ENCODE measurements at places on chromosomes 11 and 22.

- no peak for DNase-seq
Observed at GRCh38 chr11:32893093-32893342, 407 bp downstream of the QSER1 start.

DNA sequence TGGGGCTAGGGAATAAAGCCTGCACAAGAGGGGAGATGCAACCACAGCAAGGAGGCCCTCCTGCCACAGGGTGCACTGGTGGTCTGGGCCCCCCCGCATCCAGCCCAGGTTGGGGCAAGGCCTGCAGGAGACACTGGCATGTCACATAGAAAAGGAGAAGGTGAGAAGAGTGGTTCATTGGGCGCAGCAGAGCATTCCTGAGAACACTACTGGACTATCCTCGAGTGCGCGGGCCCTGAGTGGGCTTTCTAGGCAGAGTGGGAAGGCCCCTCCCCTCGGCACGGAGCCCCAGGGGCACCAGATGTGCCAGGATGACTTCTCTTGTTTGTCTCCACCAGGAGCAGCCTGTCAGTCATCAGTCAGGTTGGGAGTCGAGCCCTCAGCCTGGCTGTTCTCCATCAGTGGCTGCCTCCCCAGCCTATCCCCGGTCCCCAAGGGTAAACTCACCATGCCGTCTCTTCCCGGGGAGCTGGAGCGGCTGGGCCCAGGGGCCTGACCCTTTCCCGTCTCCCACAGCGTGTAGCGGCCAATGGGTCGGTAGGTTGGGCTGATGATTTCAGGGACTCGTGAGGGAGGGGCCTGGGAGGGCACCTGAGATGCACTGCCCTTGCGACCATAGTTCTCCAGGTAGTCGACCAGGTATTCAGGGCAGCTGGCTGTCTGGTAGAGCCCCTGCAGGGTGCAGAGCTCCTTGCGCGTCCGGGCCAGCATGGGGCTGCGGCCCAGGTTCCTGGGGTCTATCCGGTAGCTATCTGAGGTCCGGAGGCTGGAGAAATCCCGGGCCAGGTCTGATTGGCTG, 9.0 kb downstream of the USP2 start:
- no peak for DNase-seq

DNA sequence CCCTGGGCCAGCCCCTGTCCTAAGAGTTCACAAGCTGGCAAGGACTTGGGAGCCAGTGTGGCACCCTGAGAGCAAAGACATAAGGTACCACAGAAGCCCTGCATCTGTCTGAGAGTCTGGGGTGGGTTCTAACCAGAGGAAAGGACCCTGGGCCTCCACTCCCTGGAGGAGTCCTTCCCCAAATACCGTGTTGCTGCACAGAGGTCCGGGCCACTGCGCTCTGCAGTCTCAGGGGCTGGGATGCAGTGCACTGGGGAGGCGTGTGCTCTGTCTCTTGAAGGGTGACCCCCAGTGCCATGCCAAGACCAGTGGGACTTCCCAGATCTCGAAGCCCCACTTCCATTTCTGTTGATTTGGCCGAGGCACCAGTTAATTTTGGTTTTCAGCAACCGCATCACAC, 4.3 kb upstream of the SH3BP1 start:
- DNase-seq: no peak

DNA sequence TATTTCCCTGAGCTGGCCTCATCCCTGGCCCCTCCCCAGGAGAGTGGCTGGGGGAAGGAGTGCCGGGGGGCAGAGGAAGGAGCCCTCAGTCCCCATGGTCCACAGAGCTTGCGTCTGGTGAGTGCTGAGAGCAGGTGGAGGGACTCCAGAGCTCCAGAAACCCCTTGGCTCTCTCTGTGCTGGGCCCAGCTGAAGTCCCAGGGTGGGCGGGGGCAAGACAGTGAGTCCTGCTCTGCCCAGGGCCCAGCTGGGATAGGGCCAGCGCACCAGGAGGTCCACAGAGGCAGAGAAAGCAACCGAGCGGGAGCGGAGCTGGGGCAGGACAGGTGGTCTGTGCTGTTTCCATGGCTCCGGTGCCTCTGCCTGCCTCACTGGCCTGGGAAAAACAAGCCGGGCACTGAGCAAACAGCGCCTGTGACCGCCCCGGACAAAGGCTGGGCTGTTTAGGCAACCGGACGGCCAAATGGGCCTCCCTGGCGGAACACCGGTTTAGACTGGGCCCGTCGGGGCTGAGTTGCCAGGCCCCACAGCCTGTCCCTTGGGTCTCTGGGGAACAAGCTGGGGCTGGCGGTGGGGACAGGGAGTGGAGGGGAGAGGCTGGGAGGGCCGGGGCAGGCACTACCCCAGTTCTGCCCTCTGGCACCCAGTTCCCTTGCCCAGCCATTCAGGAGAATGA, 34.1 kb upstream of the WNT7B start:
- DNase-seq: peak; percentile 9

DNA sequence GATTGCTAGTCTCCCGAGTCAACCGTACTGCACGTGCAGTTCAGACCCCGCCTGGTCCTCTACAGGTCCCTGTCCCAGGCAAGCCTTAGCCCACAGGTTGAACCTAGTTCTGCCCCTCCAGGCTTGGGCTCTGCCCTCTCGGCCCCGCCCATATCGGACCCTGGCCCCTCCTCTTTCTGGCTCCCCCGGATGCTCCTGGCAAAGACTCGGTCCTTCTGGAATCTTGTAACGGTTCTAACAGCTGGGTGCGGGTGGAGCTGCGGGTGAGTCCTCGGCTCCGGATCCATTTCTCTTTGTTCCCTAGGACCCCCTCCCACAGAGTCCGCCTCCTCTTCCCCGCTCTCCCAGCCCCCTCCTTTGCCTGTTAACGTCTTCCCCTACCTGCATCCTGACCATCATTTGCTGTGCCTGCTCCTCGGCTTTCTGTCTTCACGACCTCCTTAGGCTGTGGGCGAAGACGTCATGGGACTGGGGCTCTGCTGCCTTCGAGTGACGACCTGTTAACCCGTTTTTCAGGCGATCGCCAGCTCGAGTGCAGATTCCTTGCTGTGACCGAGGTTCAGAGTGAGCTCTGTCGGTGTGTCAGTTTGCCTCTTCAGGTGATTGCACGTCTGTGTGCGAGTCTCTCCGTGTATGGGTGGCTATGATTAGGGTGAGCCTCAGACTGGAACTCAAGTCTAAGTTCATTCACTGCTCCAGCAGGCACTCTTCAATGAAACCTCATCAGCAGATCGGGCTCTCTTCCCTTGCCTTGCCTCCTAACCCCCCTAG, at the start of gene DNHD1:
TSS of gene DNHD1 (plus strand) at position 212 of the 771 bp plus-strand sequence. CDS start 936 bp downstream, outside the sequence.
- DNase-seq: no peak

DNA sequence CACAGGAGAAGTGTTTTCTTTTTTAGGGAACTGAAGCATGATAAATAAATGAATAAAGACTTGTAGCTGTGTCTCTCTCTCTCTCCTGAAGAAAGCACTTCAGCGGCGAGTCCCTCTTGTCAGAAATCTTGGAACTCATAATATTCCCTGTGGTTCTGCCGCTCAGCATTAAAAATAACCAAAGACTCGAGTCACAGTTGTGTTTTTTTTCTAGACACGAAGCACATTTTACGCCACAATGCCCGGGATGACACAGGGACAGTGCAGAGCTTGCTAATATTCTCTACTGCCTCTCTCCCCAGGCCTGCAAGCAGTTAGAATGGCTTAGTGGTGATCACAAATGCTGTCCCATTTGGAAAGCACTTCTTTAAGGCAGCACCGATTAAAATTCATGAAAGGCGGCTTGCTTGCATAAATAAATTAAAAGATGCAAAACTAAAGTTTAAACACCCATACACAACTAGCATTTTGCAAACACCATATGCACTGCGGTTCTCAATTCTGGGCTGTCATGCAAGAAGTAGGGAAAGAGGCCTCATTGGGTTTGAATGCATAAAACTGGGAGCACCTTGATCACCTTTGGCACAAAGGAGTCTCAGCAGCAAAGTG, 597.4 kb downstream of the SOX6 start:
- no peak for DNase-seq

DNA sequence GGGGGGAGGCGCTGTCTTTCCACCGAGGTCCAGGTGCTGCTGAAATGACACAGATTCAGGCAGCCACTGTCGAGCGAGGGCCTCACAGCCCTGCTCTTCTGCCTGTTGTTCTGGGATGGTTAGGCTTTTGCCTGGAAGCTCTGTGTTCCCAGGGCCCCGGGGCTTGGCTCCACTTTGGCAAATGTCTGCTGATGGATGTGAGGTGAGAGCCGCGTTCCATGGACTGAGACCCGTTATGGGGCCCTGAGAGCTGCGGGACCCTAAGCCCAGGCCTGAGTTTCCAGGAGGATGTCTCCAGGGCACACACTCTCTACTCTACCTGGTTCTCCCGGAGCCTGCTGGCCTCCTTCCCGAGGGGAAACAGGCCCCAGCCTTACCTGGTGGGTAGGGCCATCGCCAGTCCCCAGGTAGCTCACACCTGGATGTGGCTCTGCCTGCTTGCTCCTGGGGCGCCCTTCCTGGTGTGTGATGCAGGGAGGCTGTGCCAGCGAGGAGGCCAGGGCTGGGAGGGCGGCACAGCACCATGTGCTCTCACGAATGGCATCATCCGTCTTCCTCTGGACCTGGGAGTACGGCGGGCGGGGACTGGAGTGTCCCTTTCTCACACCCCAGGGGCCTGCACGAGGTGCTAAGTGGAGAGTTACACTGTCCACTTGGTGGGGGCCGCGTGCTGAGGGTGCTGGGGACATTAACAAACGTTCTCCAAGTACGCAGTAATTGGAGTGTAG, 435.5 kb downstream of the TBC1D22A start:
- no peak for DNase-seq

GRCh38 chr11:133078591-133079404, 453.5 kb downstream of the OPCML start:
- DNase-seq: peak; percentile 56

- DNase-seq: no peak
Observed at GRCh38 chr22:43431808-43432554, 20.2 kb downstream of the MPPED1 start.

DNA sequence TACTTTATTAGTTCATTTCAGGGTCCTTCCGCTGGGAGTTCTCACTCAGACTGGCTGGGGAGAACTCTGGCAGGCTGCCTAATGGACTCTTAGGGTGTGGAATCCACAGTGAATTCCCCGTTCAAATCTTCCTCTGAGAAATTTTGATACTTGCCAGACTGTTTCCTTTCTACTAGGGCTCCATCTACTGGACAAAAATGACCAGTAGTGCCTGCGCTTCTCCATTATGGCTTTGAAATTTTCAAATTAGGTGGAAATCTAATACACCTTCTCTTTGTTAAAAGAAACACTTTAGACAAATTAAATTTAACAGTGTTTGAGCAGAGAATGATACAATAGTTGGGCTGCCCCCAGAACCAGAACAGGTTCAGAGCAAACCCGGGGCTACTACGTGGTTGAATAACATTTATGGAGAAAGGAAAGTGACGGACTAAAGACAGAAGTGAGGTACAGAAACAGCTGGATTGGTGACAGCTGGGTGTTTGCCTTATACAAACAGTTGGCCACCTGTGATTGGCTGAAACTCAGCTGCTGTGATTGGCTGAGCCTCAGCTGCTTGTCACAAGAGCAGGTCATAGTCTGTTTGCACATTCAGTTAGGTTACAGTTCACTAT, 52.9 kb upstream of the FDX1 start:
- DNase-seq: peak; percentile 84

DNA sequence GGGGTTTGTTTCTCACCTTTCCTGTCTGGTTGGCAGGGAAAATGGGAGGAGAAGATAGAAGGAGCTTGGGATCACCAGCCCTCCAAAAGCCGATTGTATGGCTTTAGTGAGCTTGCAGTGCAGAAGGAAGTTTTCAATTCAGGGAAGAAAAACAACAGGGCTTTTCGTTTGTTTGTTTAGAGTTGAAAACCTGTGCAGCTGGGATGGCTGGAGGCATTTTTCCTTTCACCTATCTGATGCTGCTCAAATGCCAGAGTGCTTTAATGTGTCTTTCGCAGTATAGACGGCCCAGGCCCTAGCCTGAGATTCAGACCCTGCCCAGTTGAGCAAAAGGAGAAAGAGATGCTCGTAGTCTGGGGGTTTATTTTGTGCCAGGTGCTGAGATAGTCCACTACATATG, 87.9 kb downstream of the INSC start:
- no peak for DNase-seq

Measured in NCI-H345 (cell line).